ENCODE measurements at places on chromosomes 1 and 21. TPM values are rescaled to one million over a fixed set of nuclear protein-coding genes. Genes with fewer than 3 reads are reported as not detected.

OR2T35 gene
- not detected for total RNA-seq

AGBL4 gene
- total RNA-seq, result not detected

OPRD1 gene
- 0.14 TPM for total RNA-seq

COL11A1 gene
- 3.8 TPM for total RNA-seq

STRIP1 gene
- total RNA-seq, result 14.2 TPM

SPATA21 gene
- not detected for total RNA-seq

GBP7 gene
- total RNA-seq, result not detected

KIF2C gene
- total RNA-seq, result 42.7 TPM

KRTAP12-2 gene
- total RNA-seq, result not detected

ACTN2 gene
- total RNA-seq, result 0.02 TPM

CELA3A gene
- not detected for total RNA-seq

NUDC gene
- 131 TPM for total RNA-seq

NCAM2 gene
- not detected for total RNA-seq

RRP15 gene
- 29.3 TPM for total RNA-seq

TSPAN2 gene
- total RNA-seq, result 0.95 TPM

ADAM30 gene
- total RNA-seq, result not detected

SLC6A9 gene
- total RNA-seq, result 14.6 TPM

HSD11B1 gene
- not detected for total RNA-seq

UBE2U gene
- not detected for total RNA-seq

CFHR4 gene
- not detected for total RNA-seq

SH3GLB1 gene
- total RNA-seq, result 35.2 TPM

TMEM240 gene
- 0.52 TPM for total RNA-seq

TAF13 gene
- total RNA-seq, result 39.7 TPM

MFN2 gene
- 33.8 TPM for total RNA-seq

LHX4 gene
- total RNA-seq, result 0.80 TPM

A3GALT2 gene
- total RNA-seq, result not detected

FLG2 gene
- total RNA-seq, result not detected

IL22RA1 gene
- total RNA-seq, result 5.0 TPM

WDR64 gene
- not detected for total RNA-seq

WNT4 gene
- 0.67 TPM for total RNA-seq

LCE2A gene
- not detected for total RNA-seq

RHBDL2 gene
- 2.5 TPM for total RNA-seq
